ENCODE measurements at places on chromosomes 3 and 15.

DNA sequence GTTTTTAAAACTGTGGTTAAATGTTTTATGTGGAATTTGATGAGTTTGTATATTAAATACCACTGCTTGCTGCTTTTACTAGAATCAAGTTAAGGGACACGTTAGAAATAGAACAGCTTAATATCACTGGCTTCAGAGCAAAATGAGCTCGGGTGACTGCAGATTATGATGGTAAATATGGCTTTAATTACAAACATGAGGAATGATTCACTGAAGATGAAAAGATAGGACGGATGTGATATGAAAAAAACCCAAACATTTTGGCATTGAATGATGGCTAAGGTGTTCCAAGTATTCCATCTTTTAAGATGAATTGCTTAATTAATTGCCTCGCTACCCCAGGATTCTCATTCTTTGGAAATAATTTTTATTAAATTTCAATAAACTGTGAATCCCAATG lies 33.7 kb downstream of the SLC24A1 start:
- no peak for DNase-seq

GRCh38 chr3:133268726-133269134 lies 131.1 kb upstream of the BFSP2 start:
- no peak for DNase-seq

- DNase-seq: no peak
Observed at GRCh38 chr3:176032043-176032442, 1165.2 kb downstream of the TBL1XR1 start.

- DNase-seq: no peak
Observed at GRCh38 chr3:144957398-144958101, 985.9 kb downstream of the DIPK2A start.

- DNase-seq: no peak
Observed at GRCh38 chr3:187669675-187670504, at the start of gene SST. Gene SST (minus strand): TSS chr3:187670394. CDS start chr3:187670291, 103 bp downstream.

DNA sequence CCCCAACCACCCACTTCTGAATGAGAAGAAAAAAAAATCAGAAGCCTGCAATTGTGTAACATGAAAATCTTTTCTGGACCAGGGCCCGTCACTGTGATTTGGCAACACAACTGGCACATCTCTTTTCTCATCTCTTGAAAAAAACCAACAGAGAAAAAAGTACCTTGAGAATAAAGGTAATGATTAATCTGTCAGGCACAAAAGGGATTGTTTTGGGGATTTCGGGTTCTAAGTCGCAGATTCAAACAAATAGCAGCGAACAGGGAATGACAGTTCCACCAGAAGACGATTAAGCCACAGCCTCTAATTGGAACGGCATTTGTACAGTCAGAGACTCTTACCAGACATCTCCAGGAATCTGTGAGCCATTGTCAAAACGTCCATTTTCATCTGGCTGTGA lies at the start of gene AQP9:
TSS of gene AQP9 (plus strand) at position 276 of the 400 bp plus-strand sequence. CDS start 185 bp downstream, outside the sequence.
- no peak for DNase-seq

GRCh38 chr3:53518495-53518981 lies 24.1 kb downstream of the CACNA1D start:
- DNase-seq: no peak

Data from activated gamma-delta T cell (primary cell).